ENCODE measurements at places on chromosomes 12 and 14.

DNA sequence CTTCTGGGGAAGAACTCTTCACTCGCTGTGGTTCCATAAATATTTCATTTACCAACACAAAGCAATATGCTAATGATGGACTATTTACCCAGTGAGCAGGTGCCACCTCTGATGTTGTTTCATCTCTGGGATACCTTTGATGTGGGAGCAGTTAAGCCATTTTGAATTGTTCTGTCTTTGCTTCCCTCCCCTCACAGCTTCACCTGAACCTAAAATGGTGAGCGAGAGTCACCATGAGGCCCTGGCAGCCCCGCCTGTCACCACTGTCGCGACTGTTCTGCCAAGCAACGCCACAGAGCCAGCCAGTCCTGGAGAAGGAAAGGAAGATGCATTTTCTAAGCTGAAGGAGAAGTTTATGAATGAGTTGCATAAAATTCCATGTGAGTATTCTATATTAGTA lies 352.7 kb downstream of the SYT1 start:
- no peak for DNase-seq

DNA sequence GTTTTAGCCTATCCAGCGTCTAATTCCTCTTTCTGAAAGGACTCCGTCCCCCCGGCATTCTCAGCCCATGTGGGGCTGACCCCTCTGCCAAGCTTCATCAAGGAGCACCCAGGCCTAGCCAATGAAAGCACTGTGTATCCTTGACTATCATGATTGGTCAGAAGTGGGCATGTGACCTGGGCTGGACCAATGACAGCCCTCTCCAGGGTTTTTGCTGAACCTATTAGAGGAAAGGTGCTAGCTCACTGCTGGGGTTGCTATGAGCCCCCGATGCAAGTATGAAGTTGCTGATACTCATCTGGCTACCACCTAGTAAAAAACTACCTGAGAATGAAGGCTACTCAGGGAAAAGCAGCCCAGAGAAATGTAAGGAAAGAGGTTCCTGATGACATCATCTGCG lies 68.1 kb downstream of the LRRC74A start:
- DNase-seq, result no peak

DNA sequence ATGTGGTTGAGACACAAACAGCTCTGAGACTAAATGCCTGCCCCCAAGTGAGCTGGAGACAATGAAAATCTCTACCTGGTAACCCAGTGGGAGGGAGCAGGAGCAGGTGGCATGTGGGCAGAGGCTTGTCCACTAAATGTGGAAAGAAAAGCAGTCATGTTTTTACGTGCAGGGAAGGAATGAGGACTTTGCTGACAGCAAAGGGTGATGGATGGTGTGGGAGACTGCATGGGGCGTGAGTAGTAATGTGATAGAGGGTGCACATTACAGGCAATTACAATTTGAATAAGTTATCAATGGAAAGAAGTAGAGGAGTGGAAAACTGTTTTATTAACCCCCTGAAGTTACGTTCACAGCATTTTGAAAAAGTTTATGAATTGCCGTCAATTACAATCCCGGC lies 176.6 kb downstream of the NRXN3 start:
- DNase-seq, result no peak

DNA sequence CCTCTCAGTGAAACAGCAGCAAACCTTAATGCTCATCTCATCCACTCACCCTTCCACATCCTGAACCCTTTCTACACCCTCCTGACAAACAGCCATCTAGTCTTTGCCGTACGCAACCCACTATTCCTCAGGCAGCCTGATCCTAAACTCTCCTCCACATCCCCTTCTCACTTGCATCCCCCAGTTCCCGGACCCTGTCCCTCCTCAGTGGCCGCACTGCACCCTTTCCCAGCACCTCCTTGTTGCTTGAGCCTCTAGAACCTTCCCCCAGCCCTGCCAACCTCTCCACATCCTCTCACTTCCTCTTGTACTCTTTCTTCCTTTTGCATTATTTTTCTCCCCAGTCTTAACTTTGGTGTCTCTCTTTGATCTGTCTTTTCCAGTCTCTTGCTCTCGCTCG lies 42.9 kb downstream of the IQSEC3 start:
- no peak for DNase-seq

- no peak for DNase-seq
Observed at GRCh38 chr14:70097576-70098249, 91.0 kb downstream of the SLC8A3 start.

- DNase-seq, result no peak
Observed at GRCh38 chr14:52020866-52021717, 31.7 kb downstream of the RTRAF start.

DNA sequence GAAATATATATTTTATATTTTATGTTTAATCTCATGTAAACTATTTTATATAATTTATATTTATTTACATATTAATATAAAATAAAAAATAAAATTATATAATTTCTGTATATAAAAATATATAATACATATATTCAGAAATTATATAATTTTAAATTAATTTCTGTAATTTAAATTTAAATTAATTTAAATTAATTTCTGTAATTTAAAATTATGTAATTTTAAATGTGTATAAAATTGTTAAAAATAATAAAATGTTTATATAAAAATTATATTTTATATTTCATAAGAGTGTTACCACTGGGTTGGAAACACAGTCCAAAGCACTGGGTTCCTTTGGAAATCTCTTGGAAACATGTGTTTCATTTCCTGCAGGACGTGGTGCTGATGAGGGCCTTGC lies 94.6 kb downstream of the DNAH10 start:
- no peak for DNase-seq

DNA sequence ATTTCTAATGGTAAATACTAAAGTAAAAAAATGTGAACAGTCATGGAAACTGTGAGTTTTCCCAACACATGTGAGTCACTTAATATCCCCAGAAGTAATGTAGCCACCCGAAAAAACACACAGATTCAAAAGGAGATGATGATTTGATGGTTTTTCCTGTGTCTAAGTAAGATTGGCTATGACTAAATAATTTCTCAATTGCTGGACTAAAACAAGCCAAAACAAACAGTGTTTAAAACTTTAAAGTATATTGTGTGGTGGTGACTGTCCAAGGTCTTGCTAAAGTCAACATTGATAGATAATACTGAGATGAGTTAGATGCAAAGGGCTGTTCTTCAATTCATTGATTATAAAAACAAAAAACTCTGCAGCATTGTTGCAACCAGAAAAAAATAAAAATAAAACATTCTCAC lies 89.6 kb upstream of the SOX5 start:
- DNase-seq, result no peak

- no peak for DNase-seq
Observed at GRCh38 chr12:117049295-117049694, 49.9 kb downstream of the TESC start.
